ENCODE measurements at places on chromosomes 12 and 14.

GRCh38 chr14:69008421-69008884 lies 29.4 kb upstream of the ACTN1 start:
- DNase-seq: no peak

DNA sequence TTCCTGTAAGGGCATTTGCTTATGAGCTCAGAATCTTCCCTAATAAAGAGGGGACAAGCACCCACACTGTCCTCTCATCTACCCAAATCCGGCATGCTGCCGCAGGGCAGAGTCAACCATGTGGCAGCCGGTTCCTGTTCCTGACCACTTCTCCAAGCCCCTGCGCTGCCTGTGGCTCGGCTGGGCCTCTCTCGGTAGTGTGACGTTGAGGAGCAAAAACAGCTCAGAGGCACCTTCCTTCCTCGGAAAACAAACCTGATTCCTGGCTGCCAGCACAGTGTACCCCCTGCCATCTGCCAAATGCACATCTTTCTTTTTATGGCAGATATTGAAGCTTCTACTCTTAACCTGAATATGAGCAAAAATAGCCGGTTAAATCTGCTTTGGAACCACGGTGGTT lies 50.5 kb downstream of the CFAP251 start:
- DNase-seq: no peak

- no peak for DNase-seq
Observed at GRCh38 chr14:90342327-90342726, 10.6 kb upstream of the NRDE2 start.

GRCh38 chr12:106918746-106919145 lies 37.0 kb upstream of the TMEM263 start:
- no peak for DNase-seq

DNA sequence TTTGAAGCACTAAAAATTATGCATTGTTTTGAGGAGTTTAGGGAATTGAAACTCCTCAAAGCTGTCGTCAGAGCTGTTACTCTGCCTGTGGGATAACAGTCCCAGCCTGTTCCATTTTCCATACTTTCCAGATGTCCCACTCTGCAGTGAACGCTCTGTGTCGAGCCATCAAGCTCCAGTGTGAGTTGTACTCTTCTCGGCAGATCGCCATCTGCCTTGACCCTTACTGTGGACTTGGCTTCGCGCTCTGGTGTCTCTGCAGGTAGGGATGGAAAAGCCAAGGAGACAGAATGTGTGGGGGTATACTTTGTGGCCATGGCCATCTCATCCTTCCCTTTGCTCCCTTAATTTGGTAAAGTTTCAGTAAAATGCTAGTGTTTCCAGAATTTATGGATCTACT lies 35.5 kb upstream of the ATF1 start:
- DNase-seq: no peak

DNA sequence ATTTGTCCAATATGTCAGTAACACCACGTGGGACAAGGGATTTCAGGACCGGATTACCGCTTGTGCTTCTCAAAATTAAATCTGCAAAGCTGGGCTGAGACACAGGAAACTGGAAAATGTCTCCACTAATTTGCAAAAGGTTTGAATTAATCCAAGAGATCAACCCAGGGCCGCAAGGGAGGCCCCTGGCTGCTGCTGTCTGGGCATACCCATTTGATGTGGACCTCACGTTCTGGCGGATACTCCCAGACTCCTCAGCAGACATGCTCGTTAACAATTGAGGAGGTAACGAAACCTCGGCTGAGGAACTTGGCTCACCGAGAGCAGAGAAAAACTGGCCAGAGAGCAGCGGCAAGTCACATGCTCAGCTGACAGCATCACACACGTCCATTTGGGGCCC lies 180.6 kb downstream of the SLC15A4 start:
- DNase-seq: no peak

DNA sequence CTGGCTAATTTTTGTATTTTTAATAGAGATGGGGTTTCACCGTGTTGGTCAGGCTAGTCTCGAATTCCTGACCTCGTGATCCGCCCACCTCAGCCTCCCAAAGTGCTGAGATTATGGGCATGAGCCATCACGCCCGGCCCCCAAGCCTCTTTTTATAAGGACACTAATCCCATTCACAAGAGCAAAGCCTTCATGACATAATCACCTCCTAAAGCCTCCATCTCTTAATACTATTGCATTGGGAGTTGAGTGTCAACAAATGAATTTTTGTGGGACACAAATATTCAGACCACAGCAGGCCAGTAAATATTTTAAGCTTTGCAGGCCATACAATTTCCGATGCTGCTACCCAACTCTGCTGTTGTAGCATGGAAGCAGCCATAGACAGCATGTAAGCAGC lies 10.9 kb downstream of the RNF212B start:
- no peak for DNase-seq

DNA sequence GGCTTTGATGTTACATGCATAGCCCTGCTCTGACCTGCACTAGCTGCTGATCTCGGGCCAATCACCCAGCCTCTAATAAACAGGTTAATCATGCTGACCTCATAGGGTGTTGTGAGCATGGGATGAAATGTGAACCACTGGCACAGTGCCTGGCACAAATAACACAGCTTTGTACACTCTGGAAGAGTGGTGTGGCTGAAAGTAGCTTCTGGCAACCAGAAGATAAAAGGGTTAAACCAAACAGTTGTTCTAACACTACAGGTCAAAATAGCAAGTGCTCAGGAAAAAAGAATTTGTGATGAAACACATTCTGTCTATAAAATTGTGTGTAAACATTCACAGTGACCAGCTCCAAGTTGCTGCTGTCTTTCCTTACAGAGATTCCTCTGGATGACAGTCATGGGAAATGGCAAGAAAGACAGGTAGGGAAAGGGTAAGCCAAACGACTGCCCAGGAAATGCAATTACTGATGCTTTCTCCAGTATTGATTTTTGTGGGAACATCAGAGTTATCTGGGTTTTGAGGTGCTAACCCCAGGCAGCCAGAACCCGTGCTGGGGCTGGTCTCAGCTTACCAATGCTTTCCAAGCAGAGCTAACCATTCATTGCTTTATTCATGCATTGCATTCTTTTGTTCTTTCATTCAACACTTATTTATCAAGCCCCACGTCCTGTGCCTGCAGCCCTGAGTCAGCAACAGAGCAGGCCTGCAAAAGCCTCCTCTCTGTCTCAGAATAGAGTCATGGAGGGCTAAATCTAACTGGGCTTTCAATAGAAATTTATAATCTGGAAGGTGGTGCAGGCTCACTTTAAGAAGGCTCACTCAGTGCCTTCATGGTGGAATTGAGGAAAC lies 38.1 kb upstream of the CAPRIN2 start:
- no peak for DNase-seq

DNA sequence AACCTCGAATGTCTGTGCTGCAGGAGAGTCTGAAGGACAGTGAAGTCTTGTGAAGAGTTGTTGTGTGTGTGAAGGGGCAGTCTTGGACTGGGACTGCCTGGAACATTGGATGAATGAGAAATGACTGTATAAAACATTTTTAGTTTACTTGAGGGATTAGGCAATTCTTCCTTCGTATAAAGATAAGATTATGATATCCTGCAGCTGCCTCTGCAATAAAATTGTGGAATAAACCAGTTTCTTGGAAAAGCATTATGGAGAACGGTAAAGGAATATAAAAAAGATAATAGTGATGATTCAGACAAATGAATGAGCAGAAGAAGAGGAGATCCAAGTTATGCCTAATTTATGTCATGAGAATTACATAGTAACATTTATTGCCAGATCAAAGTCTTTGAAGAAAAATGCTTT lies 30.9 kb upstream of the LUM start:
- DNase-seq: no peak

- no peak for DNase-seq
Observed at GRCh38 chr14:49988080-49988990, 95.5 kb downstream of the ARF6 start.

DNA sequence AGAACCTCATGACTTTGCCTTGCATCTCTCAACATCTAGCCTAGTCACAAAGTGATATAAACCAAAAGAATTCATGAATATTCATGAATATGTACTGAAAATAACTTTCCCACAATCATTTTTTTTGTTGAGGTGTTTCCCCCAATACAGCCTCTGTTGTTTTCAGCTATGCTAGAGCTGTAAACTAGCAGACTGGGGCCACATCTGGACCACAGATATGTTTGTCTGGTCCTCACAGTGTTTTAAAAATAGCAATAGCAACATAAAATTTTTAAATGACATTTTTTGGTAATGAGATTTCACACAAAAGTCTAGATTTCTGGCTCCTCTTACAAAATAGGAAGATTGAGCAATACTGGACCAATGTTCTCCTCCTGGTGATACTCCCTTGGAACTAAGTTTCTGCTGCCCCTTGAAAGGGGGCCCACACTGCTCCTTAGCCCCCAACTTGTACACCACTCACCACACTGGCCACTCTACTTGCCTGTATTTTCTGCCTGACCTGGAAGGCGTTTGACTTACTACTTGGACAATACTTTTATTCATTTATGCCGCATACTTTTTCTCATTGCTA lies 81.2 kb downstream of the BMP4 start:
- no peak for DNase-seq

- no peak for DNase-seq
Observed at GRCh38 chr14:106207316-106207715, 680.9 kb downstream of the TMEM121 start.

DNA sequence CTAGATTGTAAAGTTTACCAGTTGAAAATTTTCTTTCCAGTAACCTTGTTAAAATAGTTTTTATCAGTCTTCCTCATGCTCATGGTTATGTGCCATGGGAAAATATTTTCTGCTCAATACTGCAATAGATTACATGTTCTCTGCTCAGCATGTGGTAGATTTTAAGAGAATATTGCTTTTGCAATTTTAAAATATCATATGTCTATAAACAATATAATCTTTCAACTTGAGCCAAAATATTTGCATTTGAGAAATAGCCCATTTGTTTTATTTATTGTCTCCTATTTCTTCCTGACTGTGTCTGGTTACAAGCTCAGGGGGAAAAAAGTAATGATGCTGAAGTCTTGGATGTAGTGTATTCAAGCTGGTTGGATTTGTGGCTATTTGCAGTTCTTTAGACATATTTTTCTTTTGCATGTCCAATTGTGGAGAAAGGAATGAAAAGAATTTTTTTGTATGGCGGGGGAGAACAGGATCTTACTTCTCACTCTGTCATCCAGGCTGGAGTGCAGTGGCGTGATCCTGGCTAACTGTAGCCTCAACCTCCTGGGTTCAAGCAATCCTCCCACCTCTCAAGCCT lies 342.6 kb upstream of the NAV3 start:
- no peak for DNase-seq

DNA sequence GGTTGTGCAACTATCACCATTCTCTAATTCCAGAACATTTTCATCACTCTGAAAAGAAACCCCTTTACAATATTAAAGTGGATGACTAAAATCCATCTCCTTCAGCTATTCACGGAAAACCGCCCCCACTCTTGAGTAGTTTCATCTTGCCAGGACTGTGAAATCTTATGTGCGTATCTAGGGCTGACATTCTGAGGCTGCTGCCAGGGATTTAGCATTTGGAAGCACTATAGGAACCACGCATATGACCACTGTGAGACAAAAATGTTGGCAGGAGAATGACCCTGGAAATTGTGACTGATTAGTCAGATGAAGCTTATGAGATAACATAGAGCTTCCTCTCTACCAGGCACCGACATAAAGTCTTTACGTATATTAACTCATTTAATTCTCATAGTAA lies 305.2 kb upstream of the PDE3A start:
- no peak for DNase-seq

GRCh38 chr12:106227641-106228319 lies 20.0 kb downstream of the CKAP4 start:
- peak; percentile 67 for DNase-seq

GRCh38 chr14:70149596-70150165 lies 39.1 kb downstream of the SLC8A3 start:
- DNase-seq: no peak

- no peak for DNase-seq
Observed at GRCh38 chr12:89621521-89621920, 87.1 kb downstream of the ATP2B1 start.

DNA sequence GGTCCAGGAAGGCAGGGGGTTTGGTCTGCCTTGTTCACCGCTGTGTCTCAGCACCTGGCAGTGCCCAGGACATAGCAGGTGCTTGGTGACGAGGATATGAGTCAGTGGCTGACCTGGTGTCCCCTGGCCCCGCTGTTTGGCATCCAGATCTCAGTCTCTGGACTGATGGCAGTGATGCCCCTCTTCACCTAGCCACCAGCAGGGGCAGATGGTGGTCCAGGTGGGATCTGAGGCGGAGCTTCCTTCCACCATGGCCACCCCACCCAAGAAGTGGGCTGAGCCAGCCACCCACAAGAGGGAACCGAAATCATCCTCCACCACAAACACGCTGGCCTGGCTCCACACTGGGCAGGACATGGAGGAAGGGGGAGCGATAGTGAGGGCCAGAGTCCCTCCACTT lies 16.1 kb upstream of the SH2B3 start:
- no peak for DNase-seq

DNA sequence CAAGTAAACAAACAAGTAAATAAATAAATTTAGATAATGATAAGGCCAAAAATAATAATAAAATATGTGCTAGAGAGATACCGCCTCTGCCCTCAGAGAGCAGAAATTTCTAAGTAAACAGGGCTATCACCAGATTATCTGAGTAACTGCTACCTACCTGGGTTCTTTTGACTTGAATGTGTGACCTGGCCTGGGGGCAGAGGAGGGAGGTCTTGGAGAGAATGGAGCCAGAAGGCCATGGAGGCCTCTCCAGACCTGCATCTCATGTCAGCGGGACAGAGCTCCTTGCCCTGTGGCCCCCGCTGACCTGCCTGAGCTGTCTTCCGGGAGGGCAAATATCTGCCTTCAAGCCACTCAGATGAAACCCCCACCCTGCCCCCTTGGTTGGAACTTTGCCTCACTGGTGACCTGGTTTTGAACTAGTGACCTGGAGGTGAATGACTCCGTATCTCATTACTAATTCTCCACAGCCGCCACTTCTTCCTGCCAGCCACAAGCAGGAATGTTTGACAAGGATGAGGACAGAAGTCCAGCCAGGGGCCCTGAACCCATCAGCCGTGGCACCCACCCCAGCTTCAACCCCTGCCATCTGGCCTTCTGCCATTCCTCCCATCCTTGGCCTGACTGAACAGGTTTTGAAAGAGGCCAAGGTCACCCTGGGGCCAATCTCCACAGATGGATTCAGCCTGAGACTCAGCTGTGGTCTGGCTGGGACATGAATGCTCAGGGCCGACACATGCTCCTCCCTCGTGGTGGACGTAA lies 86.8 kb upstream of the PARP11 start:
- DNase-seq: peak; percentile 96

GRCh38 chr12:76274420-76275083 lies 73.7 kb downstream of the BBS10 start:
- no peak for DNase-seq

DNA sequence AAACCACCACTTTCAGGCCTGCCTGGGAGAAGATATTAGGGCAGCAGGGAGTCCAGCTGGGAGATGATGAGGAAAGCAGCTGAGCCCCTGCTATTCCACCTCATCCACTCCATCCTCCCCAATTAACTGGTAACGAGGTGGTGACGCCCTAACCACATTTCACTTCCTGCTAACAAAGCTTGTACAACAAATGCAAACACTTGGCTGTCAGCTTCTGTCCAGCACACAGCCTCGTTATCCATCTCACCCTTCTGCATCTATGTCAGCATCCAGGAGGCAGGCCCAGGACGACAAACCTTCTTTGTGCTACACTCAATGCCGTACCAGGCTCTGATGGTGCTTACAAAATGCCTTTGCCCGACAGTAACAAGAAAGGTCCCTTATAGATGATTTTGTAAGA lies 225.4 kb downstream of the APAF1 start:
- DNase-seq: no peak

Data from left lobe of liver (tissue), 2 donors.